Testis (tissue), 5 donors: ENCODE measurements at places on chromosomes 6 and 20.
A peak's percentile ranks its signal among the peaks of the same experiment; 100 is the strongest.

DNA sequence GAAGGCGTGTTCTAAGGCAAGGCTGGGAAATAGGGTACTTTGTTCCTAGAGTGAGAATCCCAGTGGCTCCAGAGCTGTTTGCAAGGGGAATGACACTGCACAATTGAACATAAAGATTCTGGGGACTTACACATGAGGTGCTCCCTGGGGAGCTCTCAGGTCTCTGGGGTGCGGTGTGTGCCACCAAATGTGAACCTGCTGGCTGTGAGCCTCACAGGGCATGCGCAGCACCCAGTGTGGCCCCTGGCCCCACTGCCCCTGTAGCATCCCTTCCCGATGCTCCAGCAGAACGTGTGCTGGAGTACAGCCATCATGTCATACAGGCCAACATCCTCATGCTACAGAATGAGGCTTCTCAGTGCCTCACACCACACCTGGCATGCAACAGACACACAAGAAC, 68.2 kb downstream of the TOX2 start:
- DNase-seq, result no peak
- H3K36me3 ChIP-seq, result no peaks in the 10 kb centered on the region
- no peak overlapping the region for H3K4me3 ChIP-seq
- H3K27ac ChIP-seq, result no peak overlapping the region

DNA sequence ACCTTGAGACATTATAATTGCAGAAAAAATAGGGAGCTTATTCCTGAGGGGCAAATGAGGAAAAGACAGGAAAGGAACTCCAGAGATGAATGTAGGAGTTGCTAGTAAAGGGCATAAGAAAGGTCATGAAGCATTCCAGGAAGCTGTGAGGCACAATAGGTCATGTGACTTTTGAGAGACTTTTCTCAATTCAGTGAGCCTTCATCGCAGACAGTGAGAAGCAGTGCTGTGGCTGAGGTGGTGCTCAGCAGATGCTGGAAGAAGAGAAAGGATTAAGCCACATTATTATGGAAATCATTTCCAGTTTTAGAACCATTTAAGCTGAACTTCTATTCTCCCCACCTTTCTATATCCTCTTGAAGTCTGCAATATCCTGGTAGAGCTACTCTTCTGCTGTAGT, 4.1 kb downstream of the SPTLC3 start:
- H3K27ac ChIP-seq, result no peak overlapping the region
- no peaks in the 10 kb centered on the region for H3K27me3 ChIP-seq
- H3K4me1 ChIP-seq, result peaks cover 6% of the 10 kb centered on the region

DNA sequence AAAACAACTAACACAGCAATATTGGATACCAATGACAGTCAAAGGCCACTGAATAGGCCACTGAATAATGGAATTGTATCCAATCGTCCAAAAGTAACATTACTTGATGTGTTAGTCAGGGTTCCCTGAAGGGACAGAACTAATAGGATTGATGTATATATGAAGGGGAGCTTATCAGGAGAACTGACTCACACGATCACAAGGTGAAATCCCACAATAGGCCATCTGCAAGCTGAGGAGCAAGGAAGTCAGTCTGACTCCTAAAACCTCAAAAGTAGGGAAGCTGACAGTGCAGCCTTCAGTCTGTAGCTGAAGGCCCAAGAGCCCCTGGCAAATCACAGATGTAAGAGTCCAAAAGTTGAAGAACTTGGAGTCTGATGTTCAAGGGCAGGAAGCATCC, 571.4 kb downstream of the PRKN start:
- H3K36me3 ChIP-seq, result no peaks in the 10 kb centered on the region
- peaks cover 9% of the 10 kb centered on the region for H3K4me1 ChIP-seq
- no peak for DNase-seq
- H3K4me3 ChIP-seq, result no peak overlapping the region

DNA sequence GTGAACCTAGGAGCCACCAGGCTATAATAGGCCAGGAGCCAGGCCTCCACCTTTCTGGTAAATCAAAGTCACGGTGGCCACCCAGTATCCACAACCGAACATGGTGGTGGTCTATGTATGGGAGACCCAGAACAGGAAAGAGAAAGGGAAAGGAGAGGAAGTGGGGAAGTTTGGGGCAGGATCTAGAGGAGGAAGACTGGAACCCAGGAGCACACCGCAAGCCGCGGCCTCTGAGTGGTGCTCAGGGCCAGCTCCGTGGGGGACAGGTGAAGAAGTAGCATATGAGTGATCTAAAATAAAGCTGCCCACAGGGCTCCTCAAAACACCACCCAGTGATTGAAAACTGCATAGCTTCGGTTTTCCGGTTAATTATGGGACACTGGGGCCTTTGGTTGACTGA, 214.8 kb downstream of the ZDHHC14 start:
- H3K4me3 ChIP-seq, result no peak overlapping the region
- no peak for DNase-seq
- H3K27ac ChIP-seq, result no peak overlapping the region
- H3K4me1 ChIP-seq, result peaks cover 6% of the 10 kb centered on the region
- H3K27me3 ChIP-seq, result no peaks in the 10 kb centered on the region

DNA sequence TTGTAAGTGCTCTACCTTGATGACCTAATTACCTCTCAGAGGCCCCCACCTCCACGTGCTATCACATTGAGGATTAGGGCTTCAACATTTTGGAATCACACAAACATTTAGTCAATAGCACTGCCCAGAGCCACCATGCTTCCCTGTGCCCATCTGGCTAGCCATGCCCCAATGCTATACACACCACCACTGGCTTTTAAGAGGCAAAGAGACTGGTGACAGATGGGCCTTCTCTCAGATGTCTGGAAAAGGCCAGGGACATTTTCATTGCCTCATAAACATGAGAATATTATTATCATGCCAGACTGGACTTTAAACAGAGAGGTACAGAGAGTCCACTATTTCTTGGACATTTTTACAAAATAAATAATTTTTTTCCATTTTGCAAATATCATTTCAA, 29.8 kb downstream of the TRMT6 start:
- H3K36me3 ChIP-seq, result no peaks in the 10 kb centered on the region
- H3K4me3 ChIP-seq, result no peak overlapping the region
- H3K27me3 ChIP-seq, result no peaks in the 10 kb centered on the region
- no peak for DNase-seq

DNA sequence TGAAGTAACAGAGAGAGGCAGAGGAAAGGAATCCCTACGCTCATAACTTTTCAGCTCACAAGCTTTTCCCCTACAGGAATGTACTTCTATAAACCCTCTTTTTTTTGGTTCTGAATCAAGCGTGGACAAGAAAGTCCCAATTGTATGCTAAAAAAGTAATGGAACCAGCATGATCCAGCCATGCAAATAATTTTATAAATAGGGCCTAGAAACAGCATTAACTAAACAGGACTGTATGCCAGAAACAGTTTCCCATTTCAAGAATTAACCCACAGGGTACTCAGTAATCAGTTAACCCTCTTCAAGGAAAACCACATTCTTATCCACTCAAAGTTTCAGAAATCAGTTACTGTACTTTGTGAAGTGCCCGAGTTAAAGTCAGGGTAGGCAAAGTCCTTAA, 87.0 kb upstream of the HMGCLL1 start:
- H3K4me1 ChIP-seq, result no peaks in the 10 kb centered on the region
- no peaks in the 10 kb centered on the region for H3K36me3 ChIP-seq
- H3K27ac ChIP-seq, result no peak overlapping the region
- no peak for DNase-seq

DNA sequence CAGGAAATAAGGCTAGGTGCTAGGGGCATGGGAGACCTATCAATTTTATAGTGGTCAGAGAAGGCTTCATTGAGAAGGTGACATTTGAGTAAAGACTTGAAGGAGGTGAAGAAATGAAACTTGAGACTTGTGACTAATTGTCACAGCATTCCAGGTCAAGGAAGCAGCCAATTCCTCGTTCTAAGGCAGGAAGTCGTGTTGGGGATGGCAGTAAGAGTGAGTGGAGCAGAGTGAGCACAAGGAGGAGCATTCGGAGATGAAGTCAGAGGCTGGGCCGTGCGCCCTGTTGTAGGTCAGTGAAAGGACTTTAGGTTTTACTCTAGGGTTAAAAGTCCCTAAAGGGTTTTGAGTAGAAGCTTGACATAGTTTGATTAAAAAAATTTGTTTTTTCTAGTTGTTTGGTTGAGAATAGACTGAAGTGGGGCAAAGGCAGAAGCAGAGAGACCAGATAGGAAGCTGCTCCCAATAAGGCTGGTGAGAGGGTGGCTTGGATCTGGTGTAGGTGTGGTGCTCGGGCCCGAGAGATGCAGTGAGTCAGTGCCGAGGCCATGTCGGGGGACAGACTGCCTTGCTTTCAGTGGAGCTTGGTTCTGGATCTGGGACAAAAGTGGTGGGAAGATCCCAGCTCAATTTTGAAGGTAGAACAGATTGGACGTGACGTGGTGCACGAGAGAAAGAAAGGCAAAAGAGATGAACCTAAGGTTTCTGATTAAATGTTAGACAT, 2.6 kb upstream of the RSPH3 start:
- no peak overlapping the region for H3K4me3 ChIP-seq
- H3K27ac ChIP-seq, result no peak overlapping the region
- H3K27me3 ChIP-seq, result no peaks in the 10 kb centered on the region
- no peak for DNase-seq
- H3K36me3 ChIP-seq, result no peaks in the 10 kb centered on the region

DNA sequence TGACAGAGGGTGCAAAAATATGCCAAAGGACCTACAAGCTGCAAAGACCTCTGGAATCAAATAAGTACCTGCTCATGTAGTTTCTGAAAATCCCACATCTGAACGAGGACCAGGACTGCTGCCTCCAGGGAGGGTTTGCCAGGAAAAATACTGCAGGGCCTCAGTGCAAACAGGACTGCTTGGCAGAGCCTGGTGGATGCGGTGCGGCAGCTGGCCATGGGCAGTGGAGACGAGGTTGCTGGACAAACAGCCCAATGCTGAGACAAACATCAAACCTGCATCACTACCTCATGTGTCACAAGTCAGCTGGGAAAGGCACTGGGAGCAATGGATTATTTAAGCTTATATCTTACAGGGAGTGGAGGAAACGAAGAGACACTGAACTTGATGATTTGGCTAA, 238.8 kb downstream of the PAX1 start:
- no peaks in the 10 kb centered on the region for H3K27me3 ChIP-seq
- no peaks in the 10 kb centered on the region for H3K36me3 ChIP-seq
- H3K4me1 ChIP-seq, result peaks cover 5% of the 10 kb centered on the region
- no peak overlapping the region for H3K27ac ChIP-seq
- H3K4me3 ChIP-seq, result no peak overlapping the region
- no peak for DNase-seq

DNA sequence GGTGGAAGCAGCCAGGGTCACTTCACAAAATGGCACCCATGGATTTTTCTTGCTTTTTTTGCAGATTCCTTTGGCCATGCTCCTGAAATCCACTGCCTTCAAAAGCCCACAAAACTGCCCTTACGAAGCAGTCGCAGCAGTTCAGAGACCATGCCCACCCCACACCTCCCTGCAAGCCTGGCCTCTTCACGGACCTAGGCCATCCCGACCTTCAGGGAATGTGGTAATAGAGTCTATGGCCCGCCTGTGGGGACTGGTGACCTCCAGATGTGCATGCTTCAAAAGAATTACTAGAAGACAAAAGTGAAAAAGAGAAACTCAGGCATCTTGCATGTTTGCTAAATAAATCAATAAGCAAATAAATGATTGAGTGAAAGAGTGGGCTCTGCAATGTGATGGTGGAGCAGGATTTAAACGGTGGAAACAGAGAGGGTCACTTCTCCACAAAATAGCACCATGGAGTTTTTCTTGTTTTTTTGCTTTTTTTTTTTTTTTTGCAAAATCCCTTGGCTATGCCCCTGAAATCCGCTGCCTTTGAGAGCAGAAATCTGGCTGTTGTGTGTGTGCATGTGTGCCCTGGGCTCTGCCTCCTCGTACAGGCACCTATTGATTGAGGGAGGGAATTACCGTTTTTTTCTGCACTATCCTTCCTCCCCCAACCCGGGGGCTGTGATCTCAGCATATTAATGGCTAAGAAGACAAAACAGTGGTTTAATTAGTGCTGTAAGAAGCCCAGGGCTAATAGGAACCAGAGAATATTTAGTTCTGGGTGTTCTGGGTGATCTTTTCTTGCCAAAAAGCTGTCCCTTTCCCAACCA, 107.4 kb downstream of the PXDC1 start:
- no peaks in the 10 kb centered on the region for H3K4me1 ChIP-seq
- no peaks in the 10 kb centered on the region for H3K27me3 ChIP-seq
- no peak for DNase-seq

GRCh38 chr6:63572747-63573075, 431 bp downstream of the LOC128125822 start:
- H3K27ac ChIP-seq, result peak overlapping the region; percentile 98
- no peak for DNase-seq
- H3K4me1 ChIP-seq, result peaks cover 9% of the 10 kb centered on the region
- H3K36me3 ChIP-seq, result no peaks in the 10 kb centered on the region

DNA sequence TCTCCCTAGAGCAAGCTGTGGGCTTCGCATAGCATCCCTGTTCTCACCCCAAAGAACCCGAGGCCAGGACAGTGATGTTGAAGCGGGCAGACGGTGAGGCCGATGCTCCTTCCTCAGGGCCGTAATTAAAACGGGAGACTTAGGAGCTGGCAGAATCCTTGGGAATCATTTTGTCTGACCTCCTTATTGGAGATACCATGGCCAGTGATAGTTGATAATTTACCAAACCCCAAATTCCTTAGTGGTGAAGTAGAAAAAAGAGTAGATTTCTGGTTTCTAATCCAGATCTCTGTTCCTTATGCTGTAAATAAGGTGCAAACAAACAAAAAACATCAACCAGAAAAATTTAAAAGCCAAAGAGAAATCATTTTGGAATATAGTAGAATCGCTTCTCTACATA, 361.1 kb upstream of the AGPAT4 start:
- no peak overlapping the region for H3K27ac ChIP-seq
- no peaks in the 10 kb centered on the region for H3K4me1 ChIP-seq
- H3K36me3 ChIP-seq, result no peaks in the 10 kb centered on the region
- no peak for DNase-seq

- H3K4me3 ChIP-seq, result no peak overlapping the region
- no peaks in the 10 kb centered on the region for H3K27me3 ChIP-seq
- DNase-seq, result no peak
Measured at GRCh38 chr6:90173262-90173925, 123.2 kb downstream of the BACH2 start.

DNA sequence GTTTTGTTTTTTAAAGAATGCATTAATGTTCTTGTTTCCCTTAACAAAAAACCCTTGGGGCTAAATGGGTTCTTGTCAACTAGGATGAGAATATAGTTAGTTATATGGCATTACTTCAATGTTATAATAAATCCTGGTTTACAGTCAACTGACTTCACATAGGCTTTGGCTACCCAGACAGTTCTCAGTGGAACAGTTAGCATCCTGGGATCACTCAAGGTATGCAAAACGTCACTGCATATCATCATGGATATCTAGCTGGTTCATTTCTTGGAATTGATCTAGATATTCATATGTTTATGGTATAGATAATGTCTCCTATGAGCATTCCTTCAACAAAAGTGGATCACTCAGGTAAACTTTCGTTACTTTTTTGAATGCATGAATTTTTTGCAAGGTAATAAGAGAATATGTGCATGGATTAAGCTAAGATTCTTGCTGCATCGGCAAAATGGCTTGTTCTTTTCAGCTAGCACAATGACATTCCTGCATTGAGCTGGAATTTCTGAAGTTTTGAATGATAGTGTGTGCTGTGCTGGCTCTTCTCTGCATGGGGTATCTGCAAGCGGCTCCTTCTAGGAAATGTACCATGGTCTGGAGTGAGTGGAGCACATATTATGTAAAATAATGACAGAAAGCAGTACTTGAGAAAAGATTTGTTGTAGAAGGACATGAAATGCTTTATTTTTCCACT, 138.9 kb downstream of the ADGRG6 start:
- no peaks in the 10 kb centered on the region for H3K36me3 ChIP-seq
- no peak overlapping the region for H3K4me3 ChIP-seq
- H3K4me1 ChIP-seq, result no peaks in the 10 kb centered on the region
- DNase-seq, result no peak
- no peaks in the 10 kb centered on the region for H3K27me3 ChIP-seq
- no peak overlapping the region for H3K27ac ChIP-seq
